ENCODE measurements at places on chromosomes 7 and 10. TPM values are rescaled to one million over a fixed set of nuclear protein-coding genes. Genes with fewer than 3 reads are reported as not detected.

GRCh38 chr10:18523025-18523424, 128.4 kb downstream of the NSUN6 start:
- H3K36me3 ChIP-seq = no peaks in the 10 kb centered on the region
- no peaks in the 10 kb centered on the region for H3K27me3 ChIP-seq
- no peak overlapping the region for H3K4me3 ChIP-seq

GRM3 gene
- total RNA-seq = not detected

DNA sequence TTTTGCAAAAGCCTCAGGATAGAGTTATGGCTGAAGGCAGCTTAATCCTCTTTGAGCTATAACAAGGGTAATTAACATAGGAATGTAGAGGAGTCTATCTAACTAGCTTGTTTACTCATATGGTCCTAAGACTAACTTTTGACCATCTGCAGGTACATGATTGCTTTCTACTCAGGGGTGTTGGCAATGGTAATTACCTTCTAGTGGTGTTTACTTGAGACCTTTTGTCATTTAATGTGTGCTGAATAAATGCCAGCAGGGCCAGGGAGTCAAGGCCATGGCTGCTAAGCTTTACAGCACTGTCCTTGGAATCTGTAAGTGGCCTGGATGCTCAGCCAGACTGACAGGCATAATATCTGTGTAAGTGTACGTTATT, 1325.0 kb downstream of the XPNPEP1 start:
- H3K27ac ChIP-seq = no peak overlapping the region
- no peak for DNase-seq
- H3K4me1 ChIP-seq = no peaks in the 10 kb centered on the region
- no peak overlapping the region for H3K4me3 ChIP-seq
- no peaks in the 10 kb centered on the region for H3K27me3 ChIP-seq

CFAP58 gene
- total RNA-seq = 0.72 TPM

- peaks cover 59% of the 10 kb centered on the region for H3K27me3 ChIP-seq
- no peak for DNase-seq
- H3K27ac ChIP-seq = no peak overlapping the region
- H3K36me3 ChIP-seq = no peaks in the 10 kb centered on the region
Observed at GRCh38 chr10:50640238-50640637, 16.5 kb upstream of the SGMS1 start.

SLC18A3 gene
- not detected for total RNA-seq

DNA sequence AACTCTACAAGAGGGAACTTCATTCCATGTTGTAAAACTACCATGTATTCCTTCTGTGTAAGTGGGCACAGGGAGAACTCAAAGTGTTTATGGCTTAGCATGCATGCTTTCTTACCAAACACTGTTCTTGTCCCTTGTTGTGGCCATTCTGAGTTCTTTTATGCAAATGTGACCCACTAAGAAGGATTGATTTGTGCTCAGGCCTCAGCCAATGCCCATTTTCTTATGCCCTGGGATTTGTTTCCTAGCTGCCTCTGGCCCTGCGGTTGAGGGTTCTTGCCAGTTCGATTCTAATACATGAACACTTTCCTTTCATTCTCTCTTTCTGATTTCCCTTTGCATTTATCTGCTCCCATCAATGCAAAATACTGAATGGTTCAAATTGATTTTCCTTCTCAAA, 316.7 kb downstream of the NRG3 start:
- no peak overlapping the region for H3K27ac ChIP-seq
- no peak overlapping the region for H3K4me3 ChIP-seq
- no peaks in the 10 kb centered on the region for H3K4me1 ChIP-seq
- no peak for DNase-seq
- H3K36me3 ChIP-seq = peaks cover 1% of the 10 kb centered on the region

- H3K4me3 ChIP-seq = no peak overlapping the region
- no peaks in the 10 kb centered on the region for H3K36me3 ChIP-seq
- H3K4me1 ChIP-seq = peaks cover 11% of the 10 kb centered on the region
- peaks cover 5% of the 10 kb centered on the region for H3K27me3 ChIP-seq
Observed at GRCh38 chr7:88398459-88398858, 91.8 kb upstream of the STEAP4 start.

Measured in activated T-cell treated with anti-CD3 and anti-CD28 coated beads, Interleukin-2, amount 50 U/mL, for 72 hours (primary cell).